ENCODE measurements at places on chromosomes 11 and 22. TPM values are rescaled to one million over a fixed set of nuclear protein-coding genes. Genes with fewer than 3 reads are reported as not detected.

TOMM22 gene
- total RNA-seq: 114 TPM

SYT9 gene
- not detected for total RNA-seq

DNA sequence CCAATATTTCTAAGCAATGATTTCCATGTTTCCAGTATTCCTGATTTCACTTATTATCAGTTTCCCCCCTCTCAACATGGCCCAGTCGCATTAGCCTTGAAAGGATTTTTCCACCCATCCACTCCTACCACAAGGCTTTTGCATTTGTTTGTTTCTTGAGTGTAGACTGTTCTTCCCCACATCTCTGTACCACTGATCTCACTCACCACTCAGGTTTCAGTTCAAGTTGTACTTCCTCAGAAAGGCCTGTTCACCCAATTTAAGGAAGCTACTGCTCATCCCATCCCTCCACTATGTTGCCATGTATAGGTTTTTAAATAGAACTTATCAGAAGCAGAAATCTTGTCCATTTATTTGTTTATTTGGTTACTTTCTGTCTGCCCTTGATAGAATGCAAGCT lies 472.3 kb downstream of the FAM181B start:
- no peak for DNase-seq

DNA sequence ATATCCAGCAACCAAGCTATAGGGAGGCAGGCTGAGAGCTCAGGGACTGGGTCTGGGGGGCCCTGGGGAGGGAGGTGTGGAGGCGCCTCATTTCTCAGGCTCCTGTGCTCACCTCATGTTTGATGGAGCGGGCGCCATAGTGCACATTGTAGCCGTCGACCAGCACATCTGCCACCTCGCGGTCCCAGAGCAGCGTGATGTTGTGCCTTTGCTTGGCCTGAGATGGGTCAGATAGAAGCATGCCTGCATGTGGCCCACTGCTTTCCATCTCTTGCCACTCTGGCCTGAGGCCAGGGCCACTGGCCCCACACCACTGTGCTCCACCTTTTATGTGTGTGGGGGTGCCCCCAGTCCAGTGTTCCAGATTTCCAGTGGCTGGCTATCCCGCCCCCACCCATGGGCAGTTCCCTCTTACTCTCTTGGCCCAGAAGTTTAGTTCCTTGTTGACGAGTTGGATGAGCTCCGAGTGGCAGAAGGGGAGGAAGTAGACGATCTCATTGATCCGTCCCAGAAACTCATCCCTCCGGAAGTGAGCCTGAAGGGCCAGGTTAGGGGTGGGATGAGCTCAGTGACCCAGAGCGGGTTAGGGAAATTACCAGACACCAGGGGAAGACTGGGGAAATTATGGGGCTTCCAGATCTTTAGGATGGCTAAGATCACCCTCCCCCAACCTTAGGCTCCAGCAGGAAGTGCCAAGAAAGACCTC lies 50.1 kb upstream of the PHOX2A start:
- DNase-seq: no peak

MUC5AC gene
- 0.25 TPM for total RNA-seq

GRCh38 chr11:70501051-70501901 lies 102.9 kb downstream of the CTTN start:
- DNase-seq: peak; percentile 37

- DNase-seq: no peak
These were observed 258 bp downstream of the CFAP68 start for GRCh38 chr11:111879637-111879960.

SLC15A3 gene
- total RNA-seq: 0.43 TPM

DNA sequence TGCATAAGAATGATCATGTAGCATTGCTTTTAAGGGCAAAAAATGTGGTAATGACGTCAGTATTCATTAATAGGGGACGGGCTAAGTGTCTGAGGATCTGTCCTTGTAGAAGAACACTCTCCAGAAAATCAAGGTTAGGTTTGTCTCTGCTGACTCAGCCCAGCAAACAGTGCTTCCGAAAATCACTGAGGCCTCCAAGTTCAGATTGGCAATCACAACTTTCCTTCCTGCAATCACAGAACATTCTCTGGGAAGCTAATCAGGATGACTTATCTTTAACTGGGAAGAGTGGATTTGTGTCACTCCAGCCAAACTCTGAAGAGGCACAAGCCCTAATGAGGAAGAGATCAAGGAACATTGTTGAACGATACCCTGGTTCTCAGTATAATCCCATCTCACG lies 123.2 kb upstream of the LDLRAD3 start:
- no peak for DNase-seq

DNA sequence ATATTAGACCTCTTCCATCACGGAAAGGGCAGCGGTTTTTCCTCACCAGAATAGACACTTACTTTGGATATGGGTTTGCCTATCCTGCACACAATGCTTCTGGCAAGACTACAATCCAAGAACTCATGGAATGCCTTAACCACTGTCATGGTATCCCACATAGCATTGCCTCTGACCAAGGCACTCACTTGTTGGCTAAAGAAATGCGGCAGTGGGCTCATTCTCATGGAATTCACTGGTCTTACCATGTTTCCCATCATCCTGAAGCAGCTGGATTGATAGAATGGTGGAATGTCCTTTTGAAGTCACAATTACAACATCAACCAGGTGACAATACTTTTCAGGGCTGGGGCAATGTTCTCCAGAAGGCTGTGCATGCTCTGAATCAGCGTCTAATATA lies 20.8 kb downstream of the MS4A4E start:
- no peak for DNase-seq

KRTAP5-1 gene
- total RNA-seq: not detected

DNA sequence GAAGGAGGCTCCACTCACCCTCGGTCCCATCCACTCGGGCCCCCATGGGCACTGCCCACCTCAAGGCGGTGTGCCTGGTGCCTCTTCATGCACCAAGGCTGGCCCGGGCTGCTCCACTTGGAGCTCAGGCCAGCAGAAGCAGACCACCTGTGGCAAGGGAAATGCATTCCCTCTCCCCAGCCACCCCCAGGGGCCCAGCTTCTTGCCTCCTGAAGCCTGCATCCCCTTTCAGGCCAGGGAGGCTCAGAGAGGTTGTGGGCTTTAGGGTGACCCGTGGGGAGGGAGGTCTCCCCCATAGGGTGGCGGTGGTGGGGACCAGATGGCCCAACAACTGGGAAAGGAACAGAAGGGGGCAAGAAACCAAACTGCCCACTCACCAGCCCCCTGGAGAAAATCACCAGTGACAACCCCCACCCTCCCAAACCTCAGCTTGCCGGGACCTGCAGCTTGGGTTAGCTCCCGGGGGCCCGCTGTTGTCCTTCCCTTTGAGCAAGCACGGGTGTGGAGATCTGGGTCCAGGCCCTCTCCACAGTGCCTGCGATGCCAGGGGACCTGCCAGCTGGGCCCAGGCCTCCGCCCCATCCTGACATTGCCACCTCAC lies 8.4 kb downstream of the CBX6 start:
- no peak for DNase-seq

All from Caco-2 (cell line).